Caco-2 (cell line): ENCODE measurements at places on chromosomes 6 and 20.

DNA sequence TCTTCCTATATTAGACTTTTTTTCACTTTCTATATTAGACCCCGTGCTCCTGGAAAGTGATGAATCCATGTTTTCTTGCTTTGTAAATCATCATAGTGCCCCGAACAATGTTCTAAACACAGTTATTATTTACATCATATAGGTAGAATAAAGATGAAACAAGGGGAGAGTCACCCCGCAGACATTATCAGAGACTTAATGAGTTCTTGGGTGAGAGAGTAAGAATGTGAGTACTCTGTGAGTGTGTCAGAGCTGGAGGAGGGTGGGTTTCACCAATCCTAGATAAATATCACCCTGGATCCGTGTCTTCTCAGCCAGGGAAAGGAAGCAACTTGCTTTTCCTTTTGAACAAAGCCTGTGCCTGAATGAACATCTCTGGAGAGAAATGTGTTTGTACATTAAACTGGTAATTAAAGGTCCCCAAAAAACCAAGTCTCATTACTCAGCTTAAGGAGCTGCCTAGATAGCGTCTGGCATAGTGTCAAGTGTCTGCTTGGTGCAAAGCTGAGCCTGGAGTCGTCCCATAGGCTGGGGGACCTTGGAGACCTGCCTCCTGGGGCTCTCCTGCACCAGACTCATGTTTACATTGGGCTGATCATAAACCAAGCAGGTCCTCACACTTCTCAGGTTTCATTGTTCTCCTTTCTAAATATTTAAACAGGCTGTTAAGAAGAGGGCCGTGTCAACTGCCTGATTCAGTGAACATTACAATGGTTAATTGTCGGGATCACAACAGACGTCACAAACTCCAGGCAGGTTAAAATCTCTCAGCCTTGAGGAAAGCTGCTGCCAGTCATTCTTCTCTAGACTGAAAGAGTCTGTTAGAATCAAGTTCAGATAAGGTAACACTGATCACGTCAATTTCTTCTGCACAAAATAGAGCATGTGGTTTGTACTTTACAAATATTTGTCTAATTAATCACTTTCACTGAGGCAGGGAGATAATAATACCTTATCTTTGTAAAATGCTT is 179.7 kb upstream of the MYLIP start:
- DNase-seq: peak; percentile 80

- no peak for DNase-seq
Measured at GRCh38 chr6:32462609-32463008, 22.9 kb downstream of the HLA-DRA start.

DNA sequence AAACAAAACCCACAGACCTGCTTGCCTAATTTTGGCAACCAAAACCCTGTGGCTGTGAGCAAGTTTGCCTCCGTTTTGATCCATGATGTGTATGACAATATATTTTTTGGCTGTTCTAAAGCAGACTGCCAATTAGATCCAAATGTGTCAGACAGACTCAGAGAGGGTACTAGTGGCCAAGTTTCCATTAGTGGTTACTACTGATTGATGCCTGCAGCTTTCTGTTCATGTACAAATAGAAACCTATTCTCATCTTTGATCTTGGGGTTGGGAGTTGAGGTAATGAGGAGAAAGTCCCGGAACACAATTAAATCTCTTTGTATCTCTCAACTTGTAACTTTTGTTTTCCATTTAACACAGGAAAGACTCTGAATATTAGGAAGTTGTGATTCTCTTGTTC is 100.9 kb downstream of the RNF144B start:
- DNase-seq: no peak

GRCh38 chr20:42641886-42642285 is 547.8 kb downstream of the PTPRT start:
- no peak for DNase-seq

- no peak for DNase-seq
Measured at GRCh38 chr6:105753620-105754211, 332.4 kb upstream of the PRDM1 start.

GRCh38 chr6:100899202-100899601 is 18.1 kb upstream of the ASCC3 start:
- DNase-seq: no peak

- DNase-seq: no peak
Measured at GRCh38 chr20:63017826-63018411, 11.2 kb upstream of the BHLHE23 start.

DNA sequence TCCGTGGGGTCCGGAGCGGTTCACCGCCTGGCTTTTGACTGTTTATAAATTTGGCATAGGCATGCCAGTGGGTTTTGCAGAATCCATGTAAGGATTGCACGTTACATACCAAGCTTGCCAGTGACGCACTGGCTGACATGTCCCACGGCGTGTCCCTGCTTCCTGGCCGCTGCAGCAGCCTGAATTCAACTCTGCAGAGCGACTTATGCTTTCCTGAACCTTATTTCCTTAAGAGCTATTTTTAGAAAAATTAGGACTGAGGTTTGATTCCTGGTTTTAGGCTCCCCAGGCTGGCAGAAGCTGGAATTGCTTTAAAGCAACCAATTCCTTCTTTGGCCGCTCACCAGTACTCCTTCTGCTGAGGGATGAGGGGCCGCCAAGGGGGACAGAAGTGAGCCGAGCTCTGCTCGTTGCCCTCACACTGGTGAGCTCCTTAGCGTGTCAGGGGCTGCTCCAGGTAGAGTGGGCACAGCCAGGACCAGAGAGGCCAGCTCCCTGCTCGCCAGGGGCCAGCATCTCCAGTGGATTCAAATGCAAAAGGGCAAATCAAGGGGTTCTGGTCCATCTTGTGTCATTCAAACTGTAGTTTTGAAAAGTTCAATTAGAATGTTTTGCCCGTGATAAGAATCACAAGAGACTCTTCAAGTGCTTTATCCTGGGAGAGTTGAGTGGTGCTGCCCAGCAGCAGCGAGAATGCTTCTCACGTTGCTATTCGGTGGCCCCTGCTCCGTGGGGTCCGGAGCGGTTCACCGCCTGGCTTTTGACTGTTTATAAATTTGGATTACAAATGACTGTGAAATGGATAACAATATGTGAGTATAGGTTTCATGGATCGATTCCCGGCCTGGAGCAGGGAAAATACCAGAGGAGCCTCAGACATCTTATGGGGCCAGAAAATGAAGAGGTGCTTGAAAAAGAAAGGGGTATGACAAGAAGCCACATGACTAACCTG is 17.5 kb upstream of the IRF4 start:
- no peak for DNase-seq

DNA sequence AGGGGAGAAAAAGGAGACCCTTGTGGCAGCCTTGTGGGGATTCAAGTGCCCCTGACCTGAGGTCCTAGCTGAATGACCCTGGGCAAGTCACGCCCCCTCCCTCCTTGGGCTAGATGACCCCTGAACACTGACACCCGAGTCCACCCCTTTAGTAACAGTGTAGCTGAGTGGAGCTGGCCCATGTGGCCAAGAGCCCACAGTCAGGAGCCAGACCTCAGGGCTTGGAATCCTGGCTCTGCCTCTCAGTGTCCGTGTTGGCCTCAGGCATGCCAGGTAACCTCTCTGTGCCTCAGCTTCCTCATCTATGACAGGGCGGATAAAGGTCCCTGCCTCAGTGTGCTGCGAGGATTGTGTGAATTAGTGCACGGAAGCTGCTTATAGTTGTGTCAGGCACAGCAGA is 14.3 kb downstream of the IP6K3 start:
- no peak for DNase-seq

GRCh38 chr6:170096191-170096802 is 194.6 kb downstream of the DLL1 start:
- no peak for DNase-seq

GRCh38 chr20:40591119-40591518 is 97.9 kb downstream of the MAFB start:
- DNase-seq: no peak

DNA sequence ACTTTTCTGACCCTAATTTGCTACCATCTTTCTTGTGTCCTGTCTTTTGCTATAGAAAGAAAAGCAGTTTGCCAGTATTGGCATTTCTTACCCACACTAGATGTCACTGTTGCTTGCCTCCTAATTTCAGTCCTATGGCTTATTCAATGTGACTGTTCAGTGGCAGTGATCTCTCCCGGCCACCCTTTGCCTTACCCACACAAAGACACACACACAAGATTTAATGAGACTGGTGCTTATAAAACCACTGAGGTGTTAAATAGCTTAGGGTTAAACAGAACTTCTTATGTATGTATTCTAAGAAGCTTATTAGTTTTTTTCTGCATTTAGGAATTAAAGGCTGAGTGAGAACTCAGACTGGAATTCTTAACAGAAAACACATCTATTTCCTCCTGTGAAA is 233.6 kb upstream of the ASCC3 start:
- DNase-seq: no peak

GRCh38 chr6:82144852-82145340 is 102.6 kb downstream of the IBTK start:
- peak; percentile 62 for DNase-seq

- no peak for DNase-seq
Measured at GRCh38 chr6:39979461-39980328, 45.4 kb upstream of the MOCS1 start.

DNA sequence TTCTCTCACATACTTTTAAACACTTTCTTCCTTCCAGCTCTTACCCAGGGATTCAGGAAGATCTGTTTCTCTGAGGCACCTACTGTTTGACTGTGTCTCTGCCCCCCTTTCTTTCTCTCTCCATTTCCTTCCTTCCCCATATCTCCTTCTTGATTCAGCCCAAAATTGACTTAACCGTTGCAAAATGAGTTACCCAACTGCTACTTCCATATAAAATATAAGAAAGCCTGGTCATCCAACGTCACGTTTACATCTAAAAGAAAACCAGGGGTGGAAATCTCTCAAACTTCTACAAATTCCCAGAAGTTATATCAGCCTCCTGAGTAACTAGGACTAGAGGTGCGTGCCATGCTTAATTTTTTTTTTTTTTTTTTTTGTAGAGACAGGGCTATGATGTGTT is 95.2 kb upstream of the INSM1 start:
- no peak for DNase-seq
